ENCODE measurements at places on chromosomes 12 and 14. TPM values are rescaled to one million over a fixed set of nuclear protein-coding genes. Genes with fewer than 3 reads are reported as not detected.
A peak's percentile ranks its signal among the peaks of the same experiment; 100 is the strongest.

DNA sequence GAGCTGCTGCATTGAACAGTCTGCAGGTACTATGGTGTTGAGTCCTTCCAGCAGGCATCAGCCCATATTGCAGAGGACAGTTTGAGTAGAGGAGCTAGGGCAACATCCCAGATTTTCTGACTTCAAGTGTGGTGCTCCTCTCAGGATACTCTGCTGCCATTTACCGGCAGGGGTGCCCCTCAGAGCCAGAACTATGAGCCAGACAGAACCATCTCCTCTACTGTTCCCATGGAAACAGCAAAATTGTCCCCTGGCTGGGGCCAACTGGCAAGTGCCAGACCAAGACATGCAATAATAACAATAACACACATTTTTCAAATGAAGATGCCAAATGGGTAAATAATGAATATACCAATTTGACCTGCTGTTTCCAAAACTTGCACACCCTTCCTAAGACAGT, 102.9 kb downstream of the ADCK1 start:
- no peak for DNase-seq

GRCh38 chr12:67442347-67442841, 173.2 kb downstream of the CAND1 start:
- DNase-seq, result no peak

DNA sequence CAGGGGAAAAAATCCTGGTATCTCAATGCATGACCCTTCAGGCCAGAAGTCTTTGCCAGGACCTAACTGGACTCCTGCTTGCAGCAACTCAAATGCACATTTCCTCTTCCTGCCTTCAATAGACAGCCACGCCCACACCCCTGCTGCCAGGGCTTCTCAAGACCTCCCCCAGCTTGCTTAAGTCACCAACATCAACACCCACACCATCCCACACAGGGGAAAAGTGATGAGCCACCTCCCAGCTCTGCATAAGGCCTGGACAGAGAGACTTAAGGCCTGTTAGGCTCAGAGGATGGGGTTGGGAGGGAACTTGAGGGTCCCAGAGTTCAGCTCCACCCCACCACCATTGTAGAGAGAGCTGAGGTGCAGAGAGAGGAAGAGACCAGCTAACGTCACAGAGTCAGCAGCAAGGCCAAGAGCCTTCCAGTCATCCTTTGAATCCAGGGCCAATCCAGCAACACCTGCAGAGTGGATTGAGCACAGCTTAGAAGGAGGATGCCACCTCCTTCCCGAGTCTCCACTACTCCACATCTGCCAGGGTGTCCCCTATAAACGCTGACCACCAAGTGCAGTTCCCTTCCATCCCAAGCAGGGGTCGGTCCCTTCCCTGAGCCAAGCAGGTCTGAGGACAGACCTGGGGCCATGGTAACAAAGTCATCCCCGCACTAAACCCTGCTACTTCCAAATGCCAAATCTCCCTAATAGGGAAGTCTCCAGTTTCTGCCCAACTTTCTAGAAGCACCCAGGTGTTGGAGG, 50.0 kb downstream of the KDM2B start:
- no peak for DNase-seq

DNA sequence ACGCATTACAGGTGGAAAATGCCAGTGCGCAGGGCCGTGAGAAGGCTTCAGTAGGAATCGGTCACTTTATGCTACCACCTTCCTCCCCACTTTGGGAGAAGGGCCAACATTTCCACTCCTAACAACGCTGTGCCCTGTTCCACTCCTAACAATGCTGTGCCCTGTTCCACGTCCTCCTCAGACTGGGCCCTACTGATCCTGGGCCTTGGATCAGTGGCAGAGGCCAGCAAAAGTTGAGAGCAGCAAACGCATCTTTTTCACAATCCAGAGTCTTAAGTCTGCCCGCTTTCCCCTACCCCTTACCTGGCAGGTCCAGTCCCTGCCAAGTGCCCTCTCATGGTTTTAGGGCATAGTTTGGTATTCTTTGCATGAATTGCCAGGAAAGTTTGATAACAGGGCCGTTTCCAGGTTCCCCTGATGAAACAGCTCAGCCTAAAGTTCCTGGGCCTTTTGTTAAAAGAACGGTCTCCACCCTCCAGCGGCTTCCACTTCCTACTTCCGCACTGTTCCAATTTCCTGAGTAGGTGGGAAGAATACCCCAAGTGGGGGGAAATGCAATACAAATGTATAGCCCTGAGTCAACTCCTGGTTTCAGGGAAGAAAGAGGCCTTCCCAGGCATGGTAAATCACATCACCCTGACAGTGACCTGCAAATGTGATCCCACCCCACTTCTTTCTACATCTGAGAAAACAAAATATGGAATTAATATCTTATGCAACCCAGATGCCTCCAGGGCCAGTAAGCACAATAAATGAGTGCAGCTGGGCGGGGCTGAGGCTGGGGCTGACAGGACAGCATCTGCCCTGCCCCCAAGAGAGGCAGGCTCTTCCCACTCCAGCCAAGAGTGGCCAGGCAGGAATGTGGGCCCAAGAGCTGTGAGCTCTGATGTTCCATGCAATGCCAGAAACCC, 15.0 kb downstream of the KCTD10 start:
- peak; percentile 65 for DNase-seq

CABP1 gene
- 1.1 TPM for total RNA-seq
